Activated T-cell treated with anti-CD3 and anti-CD28 coated beads for 4 hours (primary cell): ENCODE measurements at places on chromosomes 5 and 9.

DNA sequence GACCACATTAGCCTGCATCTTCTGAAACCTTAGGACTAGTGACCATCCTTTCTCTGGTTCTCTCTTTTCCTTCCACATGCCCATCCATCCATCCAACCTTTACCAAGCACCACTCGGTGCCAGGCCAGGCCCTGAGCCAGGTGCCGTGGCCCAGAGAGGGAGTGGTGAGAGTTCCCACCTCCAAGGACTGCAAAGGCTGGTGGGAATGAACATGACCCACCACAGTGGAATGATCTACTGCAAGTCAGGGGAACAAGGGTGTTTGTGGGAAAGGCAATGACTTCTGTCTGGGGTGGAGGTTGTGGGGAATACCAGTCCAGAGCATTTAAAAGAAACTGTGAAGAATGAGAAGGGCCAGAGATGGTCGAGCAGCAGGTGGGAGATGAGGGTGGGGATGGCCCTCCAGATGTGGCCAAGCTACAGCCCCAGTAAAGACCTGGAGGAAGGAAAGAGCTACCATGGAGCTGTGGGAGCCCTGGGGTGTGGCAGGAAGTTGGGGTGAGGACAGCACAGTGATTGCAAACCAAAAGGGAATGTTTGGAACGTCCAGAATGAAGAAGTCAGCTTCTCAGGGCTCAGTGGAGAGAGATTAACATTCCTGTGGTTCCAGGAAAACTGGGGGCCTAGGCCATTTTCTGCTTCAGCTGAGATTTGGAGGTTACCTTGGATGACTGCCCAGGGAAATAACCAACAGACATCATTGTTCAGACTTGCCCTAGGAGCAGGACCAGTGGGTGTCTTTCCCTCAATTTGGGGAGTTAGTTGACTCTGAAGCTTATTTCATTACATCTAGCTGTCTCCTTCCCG lies 30.7 kb upstream of the CORO2A start:
- DNase-seq: no peak

GRCh38 chr9:109969011-109969410 lies 189.0 kb downstream of the PALM2AKAP2 start:
- DNase-seq: no peak

DNA sequence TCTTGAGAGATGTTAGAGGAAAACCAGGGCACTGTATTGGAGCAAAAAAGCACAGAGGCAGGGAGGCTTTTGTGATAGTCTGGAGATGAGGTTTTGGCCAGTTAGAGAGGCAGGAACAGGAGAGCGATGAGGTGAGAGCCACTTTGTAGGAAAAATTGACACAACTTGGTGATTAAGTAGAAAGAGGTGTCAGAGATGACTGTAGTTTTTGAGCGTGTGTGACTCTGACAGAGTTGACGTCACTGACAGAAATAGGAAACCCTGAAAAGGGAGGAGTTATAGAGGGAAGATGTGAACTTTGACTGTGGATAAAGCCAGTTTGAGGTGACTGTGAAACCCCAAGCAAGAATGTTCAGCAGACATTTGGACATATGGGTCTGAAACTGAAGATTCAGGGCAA lies 15.7 kb downstream of the NFX1 start:
- DNase-seq: no peak

- no peak for DNase-seq
These were observed 37.1 kb upstream of the RAPGEF6 start for GRCh38 chr5:131671994-131672655.

GRCh38 chr5:7873216-7873615 lies 4.3 kb downstream of the MTRR start:
- no peak for DNase-seq

- no peak for DNase-seq
These were observed 32.5 kb upstream of the SSBP2 start for GRCh38 chr5:81783401-81783800.

GRCh38 chr5:138274189-138274853 lies at the start of gene GFRA3:
Gene GFRA3, minus strand, starts transcription at chr5:138274621. Its CDS starts 197 bp downstream, at chr5:138274424.
- DNase-seq: no peak

DNA sequence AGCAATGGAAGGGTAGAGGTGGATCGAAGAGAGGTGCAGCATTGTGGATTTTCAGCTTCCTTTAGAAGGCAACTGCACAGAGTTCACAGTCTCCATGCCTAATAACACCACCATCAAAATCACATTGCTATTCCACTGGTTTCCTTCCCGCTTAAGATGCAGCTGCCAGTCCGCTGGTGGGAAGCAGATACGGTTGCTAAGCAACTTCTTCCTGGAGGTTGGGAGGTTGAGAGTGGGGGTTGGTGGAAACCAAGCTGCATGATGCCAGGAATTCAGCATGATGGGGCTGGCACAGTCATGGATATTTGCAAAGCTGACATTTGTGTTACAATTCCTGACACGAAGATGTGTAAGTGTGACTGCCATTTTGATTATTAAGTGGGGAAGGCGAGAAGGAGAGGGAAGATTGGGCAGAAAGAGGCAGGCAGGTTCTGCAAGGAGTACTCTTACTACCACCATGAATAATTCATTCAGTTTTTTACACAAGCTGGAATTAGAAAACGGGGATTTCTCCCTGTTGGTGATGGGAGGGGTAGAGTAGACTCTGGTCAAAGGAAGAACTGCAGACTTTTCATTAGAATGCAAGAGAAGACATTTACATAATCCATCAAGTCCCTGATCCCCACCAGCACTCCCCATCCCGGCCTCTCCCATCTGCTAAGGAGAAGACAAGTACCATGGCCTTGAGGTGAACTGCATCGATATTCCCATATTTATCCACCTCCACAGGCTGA lies 87.5 kb downstream of the GLDC start:
- DNase-seq: no peak

- DNase-seq: no peak
These were observed 13.6 kb upstream of the CAST start for GRCh38 chr5:96648593-96648992.

GRCh38 chr5:17388717-17389116 lies 109.3 kb upstream of the TAF11L2 start:
- DNase-seq: no peak

DNA sequence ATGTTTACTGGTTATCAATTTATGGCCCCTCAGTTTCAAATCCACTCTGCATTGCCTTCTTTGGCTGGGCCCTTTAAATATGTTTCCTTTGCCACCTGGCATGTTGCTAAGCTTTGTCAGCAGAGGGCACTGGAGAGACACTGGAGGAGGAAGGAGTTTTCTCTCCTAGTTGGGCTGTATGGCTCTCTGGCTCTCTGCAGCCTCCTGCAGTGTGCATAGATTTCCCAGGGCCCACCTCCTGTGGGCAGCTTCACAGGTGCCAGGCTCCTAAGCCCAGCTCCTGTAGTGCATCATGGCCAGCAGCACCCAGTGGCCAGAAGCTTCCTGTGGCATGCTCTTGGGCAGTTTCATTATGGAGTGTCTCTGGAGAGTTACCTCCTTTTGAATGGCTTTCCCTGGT lies 23.3 kb downstream of the CAVIN4 start:
- DNase-seq: no peak

DNA sequence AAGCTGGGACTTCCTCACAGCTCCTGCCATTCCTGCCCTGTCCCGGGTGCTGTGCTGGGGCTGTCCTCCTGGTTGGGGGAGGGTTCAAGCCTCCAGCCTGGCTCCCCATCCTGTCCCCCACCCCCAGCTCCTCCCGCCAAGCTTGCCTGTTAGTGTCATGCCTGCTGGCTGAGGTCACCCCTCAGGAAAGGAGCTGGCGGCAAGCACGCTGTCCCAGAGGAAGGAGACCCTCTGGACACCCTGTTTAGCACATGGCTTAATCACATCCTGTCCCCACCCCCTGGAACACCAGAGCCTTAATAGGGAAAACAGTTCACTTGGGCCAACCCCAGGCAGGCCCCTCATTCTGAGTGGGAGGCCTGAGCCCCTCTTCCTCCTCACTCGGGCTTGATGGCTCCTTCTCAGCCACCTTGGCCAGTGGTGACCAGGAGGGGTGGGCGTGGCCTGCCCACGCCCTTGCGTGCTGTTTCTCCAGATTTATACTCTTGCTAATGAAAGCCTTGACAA lies 9.2 kb upstream of the PHYHD1 start:
- DNase-seq: no peak

DNA sequence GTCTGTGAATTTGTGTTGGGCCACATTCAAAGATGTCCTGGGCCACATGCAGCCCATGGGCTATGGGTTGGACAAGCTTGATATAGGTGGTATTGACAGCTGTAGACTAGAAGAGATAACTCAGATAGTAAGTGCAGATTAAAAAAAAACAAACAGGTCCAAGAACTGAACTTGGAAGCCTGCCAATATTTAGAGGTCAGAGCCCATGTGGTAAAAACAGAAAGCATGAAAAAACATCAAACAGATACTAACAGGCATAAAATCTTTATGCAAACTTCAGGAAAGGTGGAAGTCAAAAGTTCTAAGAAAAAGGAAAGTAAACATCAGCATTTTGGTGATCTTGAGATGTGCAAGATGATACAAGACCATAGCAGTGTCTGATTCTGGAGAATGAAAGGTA lies 155.1 kb upstream of the NR4A3 start:
- DNase-seq: no peak

DNA sequence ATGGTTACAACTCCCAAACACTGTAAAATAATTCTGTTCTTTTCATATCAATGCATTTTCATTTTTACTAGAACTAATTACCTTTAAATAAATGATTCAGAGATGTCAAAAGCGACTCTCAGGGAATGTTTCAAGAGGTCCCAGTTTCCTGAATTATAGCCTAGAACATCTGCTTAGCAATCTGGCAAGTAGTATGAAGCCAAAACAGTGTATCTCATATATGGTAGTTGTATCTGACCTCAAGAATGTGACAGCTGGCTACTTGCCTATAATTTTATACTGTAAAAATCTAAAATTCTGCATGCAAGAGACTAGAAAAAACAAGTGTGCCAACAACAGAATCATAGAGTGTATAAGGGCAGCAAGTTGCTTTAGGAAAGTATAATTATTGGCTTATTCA lies 187.7 kb upstream of the POU5F2 start:
- no peak for DNase-seq

DNA sequence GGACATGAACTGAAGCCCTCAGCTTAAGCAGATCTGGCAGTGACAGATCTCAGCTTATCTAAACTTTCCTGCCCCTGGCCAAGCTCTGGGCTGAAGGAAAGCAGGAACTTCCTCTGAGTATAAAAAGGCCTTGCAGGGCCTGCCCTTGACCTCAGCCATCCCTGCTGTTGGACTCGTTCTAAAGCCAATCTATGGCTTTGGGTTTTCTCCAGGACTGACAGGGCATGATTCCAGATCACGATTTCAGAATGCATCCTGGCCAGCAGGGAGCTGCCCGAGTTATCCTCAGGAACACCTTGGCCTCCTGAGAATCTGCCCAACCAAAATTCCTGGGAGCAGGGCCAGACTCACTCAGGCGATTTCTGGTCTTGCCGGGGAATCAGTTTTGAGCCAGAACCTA lies 502.7 kb downstream of the TLE4 start:
- no peak for DNase-seq

GRCh38 chr5:40784027-40784653 lies 14.0 kb downstream of the PRKAA1 start:
- no peak for DNase-seq

- DNase-seq: no peak
These were observed 3.5 kb downstream of the TMEM38B start for GRCh38 chr9:105697871-105698270.

- DNase-seq: no peak
These were observed 1.3 kb upstream of the ACTL7A start for GRCh38 chr9:108860764-108861163.

GRCh38 chr9:107886826-107887225 lies 397.3 kb upstream of the KLF4 start:
- no peak for DNase-seq

DNA sequence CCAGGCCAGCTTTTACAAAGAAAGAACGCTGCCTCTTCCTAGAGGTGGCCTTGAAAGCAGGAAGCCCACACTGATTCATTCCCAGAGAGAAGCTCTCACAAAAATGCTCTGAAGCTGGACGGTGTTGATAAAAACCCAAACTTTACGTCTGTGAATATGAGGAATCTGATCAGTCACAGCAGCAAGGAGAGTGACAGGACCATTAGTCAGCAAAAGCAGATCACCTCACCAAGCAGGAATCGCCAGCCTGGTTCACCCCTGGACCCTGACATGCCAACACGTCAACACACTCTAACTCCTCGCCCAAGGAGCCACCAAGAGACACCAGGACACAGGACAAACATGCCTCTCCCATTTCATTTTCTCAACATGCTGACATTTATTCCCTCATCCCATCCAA lies 70.6 kb upstream of the ZNF622 start:
- DNase-seq: no peak

- DNase-seq: no peak
These were observed 718.3 kb downstream of the TLR4 start for GRCh38 chr9:118422508-118422907.

DNA sequence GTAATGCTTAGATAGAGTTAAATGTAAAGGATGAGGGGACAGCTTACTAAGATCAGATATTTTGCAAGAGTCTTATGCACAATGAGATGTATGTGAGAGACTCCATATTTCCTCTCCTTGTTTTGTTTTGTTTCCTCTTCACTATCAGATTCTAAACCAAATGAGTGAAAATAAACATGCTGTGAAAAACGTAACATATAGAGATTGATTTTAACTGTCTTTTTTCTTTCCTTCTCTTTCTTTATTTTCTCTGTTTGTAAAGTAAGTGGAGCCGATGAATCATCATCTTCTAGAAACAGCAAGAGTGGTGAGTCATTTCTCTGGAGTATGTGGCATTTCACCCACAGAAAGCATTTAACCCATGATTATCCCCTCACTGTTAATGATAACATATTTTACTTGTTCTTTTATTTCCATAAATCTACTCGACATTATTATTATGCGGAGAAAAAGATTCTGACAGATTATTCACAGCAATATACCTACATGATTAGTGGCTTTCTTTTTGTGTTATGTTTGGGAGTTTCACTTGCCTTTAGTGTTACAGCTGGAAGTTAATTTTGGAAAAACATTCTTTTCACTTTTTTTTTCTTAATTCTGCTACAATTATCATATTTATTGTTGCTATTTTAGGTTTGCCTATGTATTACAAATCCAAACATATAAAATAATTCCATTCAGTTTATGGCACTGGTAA lies 2.1 kb upstream of the ANXA1 start:
- no peak for DNase-seq

DNA sequence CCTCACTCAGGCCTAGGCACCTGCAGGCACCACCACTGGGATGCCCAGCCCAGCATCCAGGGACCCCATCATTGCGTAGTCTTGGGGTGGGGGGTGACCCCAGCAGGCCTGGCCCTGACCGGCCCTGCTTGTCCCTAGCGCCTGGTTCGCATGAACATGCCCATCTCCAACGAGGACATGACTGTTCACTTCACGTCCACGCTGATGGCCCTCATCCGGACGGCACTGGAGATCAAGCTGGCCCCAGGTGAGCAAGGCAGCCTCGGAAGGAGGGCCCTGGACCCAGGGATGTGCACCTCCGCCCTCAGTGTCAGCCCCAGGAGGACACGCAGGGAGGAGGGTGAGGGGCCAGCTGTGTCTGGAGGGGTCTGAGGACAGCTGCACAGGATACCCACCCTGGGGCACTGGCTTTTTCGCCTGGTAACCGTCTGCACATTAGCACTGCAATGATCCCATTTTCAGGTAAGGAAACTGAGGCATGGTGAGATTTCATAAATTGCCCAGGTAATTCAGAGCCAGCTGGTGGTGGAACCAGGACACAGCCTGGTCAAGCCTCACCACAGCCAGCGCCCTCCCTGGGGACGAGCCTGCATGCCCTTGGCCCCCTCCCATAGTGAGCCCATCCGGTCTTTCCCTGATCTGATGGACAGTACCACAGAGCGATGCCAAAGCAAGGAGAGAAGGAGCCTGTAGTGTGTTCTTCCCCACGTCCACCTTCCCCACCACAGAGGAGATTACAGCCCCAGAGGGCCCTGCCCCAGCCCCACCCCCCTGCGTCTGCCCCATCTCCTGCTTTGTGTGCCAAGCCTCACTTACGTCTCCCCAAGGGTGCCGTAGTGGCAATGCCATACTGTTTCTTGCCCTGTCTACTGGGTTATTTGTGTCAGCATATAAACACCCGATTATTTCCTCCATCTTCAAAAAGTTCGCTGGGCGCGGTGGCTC lies 228.3 kb downstream of the CACNA1B start:
- no peak for DNase-seq
